ENCODE measurements at places on chromosomes 6 and 20.

DNA sequence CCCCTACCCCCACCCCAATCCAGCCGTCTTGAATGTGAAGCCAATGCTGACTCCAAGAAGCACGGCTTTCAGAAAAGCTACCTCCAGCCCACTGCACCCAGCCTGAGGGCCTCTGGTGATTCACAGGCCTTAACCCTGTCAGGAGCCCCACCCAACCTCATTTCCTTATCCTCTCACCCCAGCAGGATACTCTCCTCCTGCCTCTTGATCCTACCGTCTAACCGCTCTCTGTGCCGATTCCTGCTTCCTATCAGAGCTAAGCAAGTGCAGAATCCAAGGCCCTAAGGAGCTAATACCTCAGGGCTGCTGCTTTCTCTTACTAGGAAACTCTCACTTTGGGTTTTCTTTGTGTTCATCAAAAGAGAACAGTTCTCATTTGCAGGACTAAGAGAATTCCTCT lies 47.2 kb downstream of the TRERF1 start:
- DNase-seq: no peak

GRCh38 chr6:117684749-117685148 lies 9.5 kb downstream of the NUS1 start:
- DNase-seq: no peak

DNA sequence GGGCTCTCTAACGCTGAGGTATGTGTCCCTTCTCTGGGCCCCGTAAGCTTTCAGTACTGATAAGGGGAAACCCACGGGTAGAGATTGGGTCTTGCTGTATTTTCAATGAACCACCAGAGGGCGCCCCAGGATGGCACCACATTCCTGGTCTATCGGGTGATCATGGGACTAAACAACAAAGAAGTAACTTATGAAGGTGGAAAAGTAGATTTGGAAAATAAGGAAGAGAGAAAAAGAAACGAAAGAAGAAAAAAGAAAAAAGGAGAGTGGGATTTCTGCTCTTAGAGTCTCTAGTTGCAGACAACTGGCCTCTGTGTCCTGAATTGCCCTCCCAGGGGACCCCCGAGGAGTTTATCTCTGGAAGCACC lies 93.8 kb downstream of the GMPR start:
- peak; percentile 80 for DNase-seq

GRCh38 chr6:100678027-100678426 lies 203.1 kb downstream of the ASCC3 start:
- no peak for DNase-seq

GRCh38 chr6:143333081-143333480 lies 117.4 kb downstream of the ADAT2 start:
- no peak for DNase-seq

GRCh38 chr6:339480-339879 lies 47.2 kb downstream of the DUSP22 start:
- DNase-seq: no peak

DNA sequence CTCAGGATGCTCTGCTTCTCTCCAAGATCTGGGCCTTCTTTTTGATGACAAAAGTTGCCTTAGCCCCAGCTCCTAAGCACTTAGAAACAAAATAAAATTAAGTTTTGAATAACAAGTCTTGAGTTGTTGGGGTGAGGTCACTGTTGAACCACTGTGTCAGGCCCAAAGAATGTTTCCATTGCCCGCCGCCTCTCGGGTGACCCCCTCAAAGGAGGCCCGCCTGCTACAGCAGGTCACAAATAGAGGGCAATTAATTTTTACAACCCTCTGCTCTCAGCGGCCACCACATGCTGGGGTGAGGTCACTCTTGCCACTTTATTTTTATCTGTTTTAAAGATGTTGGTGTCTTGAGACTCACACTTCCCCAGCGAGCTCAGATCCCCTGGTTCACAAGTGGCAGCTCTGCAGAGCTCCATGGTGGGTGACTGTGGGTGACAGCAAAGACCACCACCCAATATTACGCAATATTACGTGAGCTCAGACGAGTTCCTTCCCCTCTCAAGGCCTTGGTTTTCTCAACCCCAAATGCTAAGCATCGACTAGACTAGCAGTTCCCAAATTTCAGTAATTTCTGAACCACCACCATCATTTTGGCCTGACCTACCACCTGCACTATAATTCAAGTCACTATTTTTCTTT lies 247.7 kb upstream of the PMEPA1 start:
- DNase-seq: no peak

DNA sequence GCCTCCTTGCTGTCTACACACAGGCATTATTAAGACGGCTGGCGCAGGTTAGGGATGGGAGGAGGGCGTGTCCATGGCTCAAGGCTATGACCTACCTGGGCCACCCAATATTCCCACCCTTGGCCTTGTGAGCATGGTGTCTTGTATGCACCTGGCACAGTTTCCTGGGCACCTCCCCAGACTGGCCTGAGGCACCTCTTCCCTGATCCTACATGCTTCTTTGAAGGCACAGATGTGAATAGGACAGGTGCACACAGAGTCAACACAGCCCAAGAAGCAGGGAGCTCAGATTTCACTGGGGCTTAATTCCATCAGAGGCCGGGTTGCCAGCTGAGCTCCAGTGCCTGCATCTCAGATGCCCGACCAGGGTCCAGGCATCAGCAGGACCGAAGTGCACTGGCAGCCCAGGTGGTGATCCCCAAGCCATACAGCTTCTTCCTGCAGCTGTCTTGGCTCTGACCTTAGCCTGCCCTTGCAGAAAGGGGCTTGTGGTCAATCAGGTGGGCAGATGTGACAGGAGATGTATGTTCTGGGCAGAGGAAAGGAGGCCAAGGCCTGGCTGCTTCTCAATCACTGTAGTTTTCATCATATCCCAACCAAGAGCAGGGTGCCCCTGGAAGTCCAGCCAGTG lies 287.7 kb downstream of the CLIC5 start:
- no peak for DNase-seq

DNA sequence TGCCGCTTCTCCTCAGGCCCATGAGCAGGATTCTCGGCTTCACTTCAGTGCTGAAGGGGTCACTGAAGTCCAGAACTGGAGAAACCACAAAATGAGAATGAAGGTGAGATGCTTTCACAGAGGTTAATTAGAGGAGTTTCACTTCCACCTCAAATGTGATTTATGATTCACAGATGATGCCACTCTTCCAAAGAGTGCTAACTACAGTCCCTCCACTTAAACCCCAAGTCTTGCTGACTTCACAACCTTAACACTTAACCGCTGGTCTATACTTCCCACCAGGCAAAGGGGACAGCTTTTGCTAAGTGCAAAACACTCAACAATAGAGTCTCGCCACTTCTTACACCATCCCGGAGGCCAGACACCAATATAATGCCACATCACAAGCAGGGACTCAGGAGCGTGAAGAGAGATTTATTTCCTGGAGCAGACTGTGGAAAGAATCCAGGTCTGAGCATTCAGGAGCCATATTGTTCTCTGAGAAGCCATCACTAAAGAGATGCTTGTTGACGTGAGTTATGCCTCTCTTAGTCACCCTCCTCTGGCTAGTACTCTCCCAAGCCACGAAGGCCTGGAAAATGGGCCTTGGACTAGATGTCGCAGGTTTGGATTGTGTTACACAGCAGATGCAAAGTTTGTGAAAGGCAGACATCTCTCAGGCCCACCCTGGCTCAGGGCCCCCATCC lies 24.4 kb downstream of the RRAGD start:
- DNase-seq: peak; percentile 68

- peak; percentile 22 for DNase-seq
Measured at GRCh38 chr6:62298745-62299392, 12.8 kb upstream of the KHDRBS2 start.

DNA sequence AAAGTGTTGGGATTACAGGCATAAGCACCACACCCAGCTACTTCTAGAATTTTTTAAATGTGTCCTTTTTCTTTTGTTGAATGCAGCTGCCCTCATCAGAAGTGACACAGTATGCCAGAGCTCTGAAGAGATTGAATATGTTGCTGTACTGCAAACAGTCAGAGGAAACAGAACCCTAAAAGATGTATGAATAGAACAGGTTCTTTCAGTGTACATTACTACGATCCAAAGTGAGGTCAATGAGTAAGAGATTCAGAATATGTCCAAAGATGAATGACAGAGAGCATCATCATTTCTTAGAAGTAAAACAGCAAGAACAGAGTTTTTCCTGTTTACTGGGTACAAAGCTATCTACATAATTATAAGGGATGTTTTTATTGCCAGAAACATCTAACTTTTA lies 268.5 kb downstream of the NRN1 start:
- no peak for DNase-seq

DNA sequence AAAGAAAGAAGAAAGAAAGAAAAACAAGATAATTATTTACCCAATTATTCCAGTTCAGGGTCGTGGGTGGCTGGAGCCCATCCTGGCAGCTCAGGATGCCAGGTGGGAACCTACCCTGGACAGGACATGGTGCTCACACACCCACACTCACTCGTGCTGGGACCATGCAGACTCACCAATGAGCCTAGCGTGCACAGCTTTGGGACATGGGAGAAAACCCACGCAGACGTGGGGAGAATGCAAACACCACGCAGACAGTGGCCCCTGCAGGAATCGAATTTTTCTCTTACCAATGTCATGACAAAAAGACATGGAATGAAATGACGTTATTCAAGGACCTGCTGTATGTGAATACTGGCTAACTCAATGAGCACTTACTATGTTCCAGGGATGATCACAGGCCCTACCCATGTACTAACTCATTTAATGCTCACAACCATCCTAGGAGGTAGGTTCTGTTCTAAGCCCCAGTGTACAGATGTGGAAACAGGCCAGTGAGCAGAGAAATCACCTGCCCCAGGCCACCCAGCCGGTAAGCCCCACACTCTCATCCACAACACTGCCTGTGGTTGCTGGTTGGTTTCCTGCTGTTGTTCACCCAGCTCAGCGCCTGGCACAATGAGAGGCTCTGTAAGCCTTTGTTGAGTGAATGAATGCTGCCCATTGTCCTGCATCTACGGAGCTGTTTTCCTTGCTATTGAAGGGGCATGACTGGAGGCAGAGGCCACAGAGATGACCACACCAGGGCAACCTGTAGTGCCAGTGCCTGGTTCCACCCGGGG lies 6.8 kb upstream of the PI16 start:
- DNase-seq: no peak

- DNase-seq: no peak
Measured at GRCh38 chr6:121521164-121521555, 85.7 kb downstream of the GJA1 start.

GRCh38 chr6:4327841-4328240 lies 192.5 kb upstream of the ECI2 start:
- DNase-seq: no peak

DNA sequence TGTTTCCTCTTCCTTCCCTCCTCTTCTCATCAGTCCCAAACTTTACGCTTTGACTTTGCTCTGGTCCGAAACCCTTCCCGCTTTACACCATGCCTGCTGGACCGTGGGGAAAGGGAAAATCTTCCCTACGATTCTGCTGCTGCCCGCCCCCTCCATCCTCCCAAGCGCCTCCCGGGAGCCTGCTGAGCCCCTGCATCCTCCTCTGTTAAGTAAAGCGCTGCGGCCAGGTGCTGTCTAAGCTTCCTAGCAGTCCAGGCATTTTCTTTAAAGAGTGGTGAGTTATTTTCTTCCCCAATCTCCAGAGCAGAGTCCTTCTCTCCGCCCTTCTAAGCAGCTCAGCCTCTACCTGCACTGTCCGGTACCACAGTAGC lies 376.3 kb downstream of the RNGTT start:
- no peak for DNase-seq

DNA sequence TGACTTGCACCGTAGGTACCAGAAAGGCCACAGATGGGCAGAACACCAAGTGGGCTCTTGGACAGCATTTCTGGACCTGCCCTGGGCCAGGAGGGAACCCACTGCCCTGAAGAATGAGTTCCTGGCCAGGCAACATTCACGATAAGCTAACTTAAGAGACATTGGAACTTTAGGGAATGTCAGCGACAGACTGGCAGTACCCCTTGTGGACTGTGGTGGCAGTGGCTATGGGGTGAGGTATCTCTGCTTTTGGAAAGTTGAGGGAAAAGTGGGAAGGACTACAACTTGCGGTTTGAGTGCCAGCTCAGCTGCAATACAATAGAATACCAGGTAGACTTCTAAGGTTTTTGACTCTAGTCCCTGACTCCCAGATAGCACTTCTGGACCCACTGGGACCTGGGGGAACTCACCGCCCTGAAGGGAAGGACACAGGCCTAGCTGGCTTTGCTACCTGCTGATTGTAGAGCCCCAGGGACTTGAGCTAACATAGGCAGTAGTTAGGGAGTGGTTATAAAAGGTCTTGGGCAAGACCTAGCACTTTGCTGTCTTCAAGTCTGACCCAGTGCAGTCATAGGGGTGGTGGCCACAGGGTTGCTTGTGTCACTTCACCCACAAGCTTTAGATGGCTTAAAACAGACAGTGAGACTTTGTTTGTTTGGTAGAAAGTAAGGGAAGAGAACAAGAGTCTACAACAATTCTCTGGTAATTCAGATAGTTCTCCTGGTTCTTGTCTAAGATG lies 617.6 kb downstream of the COL12A1 start:
- DNase-seq: no peak

GRCh38 chr6:88114838-88115237 lies 51.3 kb downstream of the CNR1 start:
- no peak for DNase-seq

DNA sequence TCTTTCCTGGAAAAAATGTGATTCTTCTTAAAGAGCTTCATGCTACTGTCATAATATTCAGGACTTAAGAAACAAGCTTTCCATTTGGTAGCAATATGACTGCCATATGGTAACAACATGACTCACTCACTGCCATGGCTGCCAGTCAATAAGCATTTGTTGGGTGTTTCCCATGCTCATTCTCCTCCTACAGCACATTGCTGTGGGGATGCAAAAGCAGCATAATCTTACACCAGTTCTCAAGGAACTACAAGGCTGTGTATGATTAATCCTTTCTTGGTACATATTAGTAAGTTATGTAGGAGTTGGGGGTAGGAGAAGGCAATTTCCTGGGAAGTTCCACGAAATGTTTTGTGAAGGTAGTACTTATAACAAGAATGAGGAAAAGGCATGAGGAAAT lies 76.7 kb downstream of the CEP162 start:
- DNase-seq: no peak

GRCh38 chr6:169964486-169965180 lies 213.2 kb downstream of the ERMARD start:
- no peak for DNase-seq

Measured in GM10248 (cell line).